ENCODE measurements at places on chromosomes 3 and 15. TPM values are rescaled to one million over a fixed set of nuclear protein-coding genes. Genes with fewer than 3 reads are reported as not detected.

Gene CLDN16
- 0.22 TPM for total RNA-seq

Gene GOLGA8G
- not detected for total RNA-seq

Gene GRK7
- total RNA-seq = not detected

Gene ROPN1B
- total RNA-seq = not detected
